Stimulated activated CD4-positive, alpha-beta T cell treated with anti-CD3 and anti-CD28 coated beads, TNF-alpha, amount 100 ng/mL, for 48 hours (primary cell): ENCODE measurements at places on chromosomes 6 and 20.
A peak's percentile ranks its signal among the peaks of the same experiment; 100 is the strongest.

DNA sequence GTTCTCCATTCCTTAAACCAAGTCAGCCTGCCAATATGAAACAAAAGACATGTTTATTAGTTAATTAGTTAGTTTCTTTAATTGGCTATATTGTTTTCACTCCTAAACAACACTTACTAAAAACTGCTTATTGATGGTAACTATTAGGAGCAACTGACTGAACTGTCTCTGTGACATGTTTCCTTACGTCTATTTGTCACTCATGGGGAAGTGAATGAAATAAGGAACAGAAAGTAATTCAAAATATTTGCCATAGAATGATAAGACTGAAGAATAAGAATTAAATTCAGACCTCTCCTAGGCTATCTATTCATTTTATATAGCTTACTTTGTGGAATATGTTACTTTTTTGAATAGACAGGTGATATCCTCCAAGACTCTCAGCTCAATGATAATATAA lies 217.2 kb downstream of the LAMA2 start:
- DNase-seq, result no peak

DNA sequence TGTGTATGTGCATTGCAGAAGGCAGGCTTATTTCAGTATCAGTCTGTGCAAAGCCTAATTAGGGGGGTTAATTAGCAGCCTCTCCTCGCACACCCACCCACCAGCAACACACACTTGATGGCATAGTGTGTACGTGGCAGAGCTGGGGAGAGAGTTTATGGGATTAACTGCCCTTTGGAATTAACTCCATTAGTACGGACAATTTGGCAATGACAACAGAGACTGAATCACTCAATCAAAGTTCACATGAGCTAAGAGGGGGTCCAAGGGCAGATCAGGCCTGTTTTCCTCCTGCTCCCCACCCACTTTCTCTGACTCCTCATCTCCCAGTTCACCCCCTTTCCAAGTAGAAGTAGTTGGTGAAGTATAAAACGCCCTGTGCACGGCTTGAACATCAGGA lies 69.5 kb downstream of the LRFN2 start:
- DNase-seq, result no peak

GRCh38 chr6:133577851-133578250 lies 311.1 kb upstream of the TCF21 start:
- no peak for DNase-seq

GRCh38 chr20:17533396-17533795 lies 2.2 kb upstream of the BFSP1 start:
- DNase-seq, result no peak

- no peak for DNase-seq
Measured at GRCh38 chr6:1657771-1658165, 48.1 kb downstream of the FOXC1 start.

DNA sequence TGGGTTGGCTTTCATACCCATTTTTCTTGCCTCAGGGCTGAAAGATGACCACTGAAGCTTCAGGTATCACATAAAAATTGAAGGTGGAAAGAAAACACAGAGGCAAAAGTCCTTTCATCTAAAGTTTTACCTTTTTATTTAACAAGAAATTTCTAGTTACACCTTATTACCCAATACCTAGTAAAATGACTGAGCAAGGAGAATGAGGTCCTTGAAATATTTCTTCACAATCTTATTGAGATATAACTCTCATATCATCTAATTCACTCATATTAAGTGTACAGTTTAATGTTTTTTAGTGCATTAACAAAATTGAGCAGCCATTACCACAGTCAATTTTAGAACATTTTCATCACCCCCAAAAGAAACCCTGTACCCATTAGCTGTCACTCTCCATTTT lies 112.9 kb upstream of the ADTRP start:
- no peak for DNase-seq

GRCh38 chr6:2086326-2086965 lies 159.0 kb downstream of the GMDS start:
- DNase-seq, result no peak

GRCh38 chr6:41346441-41346840 lies 11.0 kb downstream of the NCR2 start:
- no peak for DNase-seq

- no peak for DNase-seq
Measured at GRCh38 chr6:119174879-119175817, 96.7 kb upstream of the FAM184A start.

DNA sequence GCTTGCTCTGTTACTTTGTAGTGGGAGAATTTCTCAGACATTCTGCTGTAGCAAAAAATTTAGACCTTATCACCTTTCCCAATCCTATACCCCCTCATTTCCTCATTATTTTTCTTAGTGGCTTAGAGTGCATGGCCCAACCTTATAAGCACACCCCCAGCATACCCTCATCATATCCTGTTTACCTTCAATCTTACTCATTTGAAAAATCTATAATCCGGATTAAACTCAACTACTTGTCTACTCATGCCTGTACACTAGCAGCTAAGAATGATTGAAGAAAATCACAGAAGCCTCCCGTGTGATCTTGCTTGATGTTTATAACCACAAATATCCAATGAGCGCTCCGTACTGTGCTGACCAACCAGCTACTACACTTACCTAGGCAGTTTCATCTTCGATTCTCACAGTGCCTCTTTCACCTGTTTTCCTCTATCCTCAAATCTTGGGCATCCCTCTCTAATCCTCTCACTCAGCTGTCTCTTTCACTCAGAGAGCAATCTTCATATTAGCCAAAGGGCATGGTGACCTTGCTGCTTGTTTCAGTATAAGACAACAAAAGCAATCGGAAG lies 36.6 kb downstream of the AIG1 start:
- DNase-seq, result no peak

DNA sequence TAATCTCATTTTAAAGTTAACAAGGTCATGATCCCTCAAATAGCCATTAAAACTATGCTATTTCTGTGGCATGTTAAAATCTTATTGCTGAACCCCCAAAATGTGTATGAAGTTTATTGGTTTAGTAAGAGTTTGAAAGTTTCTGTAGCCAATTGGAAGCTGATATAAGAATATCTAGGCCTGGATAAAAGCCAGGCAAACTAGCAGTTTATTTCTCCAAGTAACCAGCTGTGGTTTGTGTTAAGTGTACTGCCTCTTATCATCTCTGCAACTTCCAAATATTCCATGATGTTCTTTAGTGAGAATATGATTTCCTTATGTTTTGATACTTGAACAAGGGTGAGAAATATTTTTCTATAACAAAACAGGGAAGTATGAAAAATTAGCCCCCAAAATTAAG lies 76.7 kb downstream of the PRSS35 start:
- DNase-seq, result no peak

DNA sequence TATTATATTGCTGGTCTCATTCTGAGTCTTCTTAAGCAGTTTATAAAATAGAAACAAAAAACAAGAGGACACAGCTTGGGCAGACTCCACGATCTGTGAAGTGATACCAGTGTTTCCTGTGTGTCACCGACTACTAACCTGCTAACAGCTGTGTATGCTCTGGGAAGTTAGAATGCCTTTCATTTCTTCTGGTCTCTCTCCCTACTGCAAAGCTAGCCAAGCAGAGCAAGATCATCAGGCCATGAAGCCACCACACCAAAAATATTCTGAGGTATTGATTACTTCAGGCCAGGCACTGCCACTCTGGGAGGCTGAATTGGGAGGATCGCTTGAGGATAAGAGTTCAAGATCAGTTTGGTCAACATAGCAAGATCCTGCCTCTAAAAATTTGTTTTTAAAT lies 46.9 kb upstream of the SMIM29 start:
- no peak for DNase-seq

DNA sequence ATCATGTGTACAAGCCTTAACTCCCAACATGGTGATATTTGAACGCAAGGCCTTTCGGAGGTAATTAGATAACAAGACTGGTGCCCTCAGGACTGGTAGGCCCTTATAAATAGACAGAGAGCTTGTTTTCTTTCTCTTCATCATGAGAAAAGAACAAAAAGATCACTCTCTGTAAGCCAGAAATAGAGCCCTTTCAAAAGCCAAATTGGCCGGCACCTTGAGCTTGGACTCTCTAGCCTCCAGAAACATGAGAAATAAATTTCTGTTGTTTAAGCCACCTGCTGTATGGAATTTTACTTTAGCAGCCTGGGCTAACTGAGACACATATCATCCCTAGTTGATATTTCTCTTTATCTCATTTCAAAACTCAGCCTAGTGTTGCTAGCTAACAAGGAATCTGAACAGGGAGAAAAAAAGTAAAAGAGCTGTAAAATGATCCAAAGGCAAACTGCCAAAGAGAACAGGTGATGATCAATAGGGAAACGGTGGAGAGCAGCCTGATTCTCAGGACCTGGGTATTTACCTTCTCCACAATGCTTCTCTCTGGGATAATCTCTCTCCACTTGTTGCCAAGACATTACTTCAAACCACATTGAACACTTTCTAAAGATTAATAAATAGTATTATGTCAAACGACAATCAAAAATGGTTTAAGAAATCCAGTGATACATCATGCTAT lies 6.1 kb downstream of the COL21A1 start:
- no peak for DNase-seq

- no peak for DNase-seq
Measured at GRCh38 chr20:8492173-8492572, 360.1 kb downstream of the PLCB1 start.

GRCh38 chr6:14478381-14479225 lies 361.0 kb downstream of the CD83 start:
- DNase-seq, result no peak

DNA sequence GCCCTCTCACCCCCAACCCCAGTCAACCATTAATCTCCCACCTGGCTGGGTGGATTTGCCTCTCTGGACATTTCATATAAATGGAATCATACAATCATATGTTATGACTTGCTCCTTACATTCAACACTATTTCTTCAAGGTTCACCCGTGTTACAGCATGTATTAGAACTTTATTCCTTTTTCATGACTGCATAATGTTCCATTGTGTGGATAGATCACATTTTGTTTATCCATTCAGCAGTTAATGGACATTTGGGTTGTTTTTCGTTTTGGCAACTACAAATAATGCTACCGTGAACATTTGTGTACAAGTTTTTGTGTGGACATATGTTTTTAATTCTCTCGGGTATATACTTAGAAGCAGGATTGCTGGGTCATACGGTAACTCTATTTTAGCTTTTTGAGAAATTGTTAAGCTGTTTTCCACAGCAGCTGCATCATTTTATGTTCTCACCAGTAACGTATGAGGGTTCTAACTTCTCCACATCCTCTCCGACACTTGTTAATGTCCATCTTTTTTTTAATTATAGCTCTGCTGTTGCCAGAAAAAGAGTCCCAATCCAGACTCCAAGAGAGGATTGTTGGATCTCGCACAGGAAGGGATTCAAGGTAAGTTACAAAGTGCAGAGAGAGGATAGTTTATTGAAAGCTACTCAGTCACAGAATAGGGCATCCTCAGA lies 15.9 kb upstream of the BNIP5 start:
- no peak for DNase-seq

DNA sequence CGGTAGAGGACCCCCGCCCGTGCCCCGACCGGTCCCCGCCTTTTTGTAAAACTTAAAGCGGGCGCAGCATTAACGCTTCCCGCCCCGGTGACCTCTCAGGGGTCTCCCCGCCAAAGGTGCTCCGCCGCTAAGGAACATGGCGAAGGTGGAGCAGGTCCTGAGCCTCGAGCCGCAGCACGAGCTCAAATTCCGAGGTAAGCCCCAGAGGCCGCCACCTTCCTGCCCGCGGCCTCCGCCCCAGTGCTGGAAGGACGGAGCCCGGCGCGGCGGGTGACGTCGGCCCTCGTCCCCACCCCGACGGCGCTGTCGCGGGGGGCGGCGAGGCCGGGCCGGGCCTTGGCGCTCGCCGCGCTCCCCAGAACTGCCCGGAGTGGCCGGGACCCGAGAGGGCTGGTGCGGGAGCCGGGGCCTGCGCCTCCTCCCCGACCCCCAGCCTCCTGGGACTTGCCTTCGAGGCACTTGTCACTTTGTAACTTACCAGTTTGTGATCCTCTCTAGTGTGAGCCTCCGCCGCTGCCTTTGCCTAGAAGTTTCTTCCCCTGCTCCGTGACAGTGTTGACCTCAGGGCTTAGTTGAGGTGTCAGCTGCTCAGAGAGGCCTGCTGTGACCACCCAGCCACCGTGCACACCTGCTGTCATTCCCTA lies 417 bp downstream of the VAPB start:
- peak; percentile 8 for DNase-seq
